Chondrocyte (in vitro differentiated cells): ENCODE measurements at places on chromosomes 3 and 15.

- no peak overlapping the region for H3K4me3 ChIP-seq
- H3K4me1 ChIP-seq = peaks cover 4% of the 10 kb centered on the region
- no peaks in the 10 kb centered on the region for H3K27me3 ChIP-seq
- H3K27ac ChIP-seq = no peak overlapping the region
- no peak for DNase-seq
Measured at GRCh38 chr3:104368760-104369159, 997.9 kb upstream of the ALCAM start.

DNA sequence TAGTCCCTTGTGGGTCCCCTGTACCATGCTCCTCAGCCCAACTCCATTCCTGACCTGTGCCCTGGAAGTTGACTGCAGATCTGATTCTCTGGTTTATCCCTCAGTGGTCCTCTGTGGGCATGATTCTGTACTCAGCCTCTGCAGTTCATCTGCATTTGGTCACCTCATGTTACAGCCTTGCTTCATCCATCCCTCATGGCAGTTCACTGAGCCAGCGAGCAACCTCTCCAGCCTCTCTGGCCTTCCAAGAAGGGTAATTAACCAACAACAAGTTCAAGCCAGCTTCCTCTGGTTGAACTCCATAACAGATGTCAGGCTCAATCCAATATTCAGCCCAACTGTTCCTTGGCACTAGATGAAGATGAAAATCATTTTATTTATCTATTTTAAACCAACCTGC is 509.5 kb downstream of the NTRK3 start:
- peaks cover 3% of the 10 kb centered on the region for H3K27me3 ChIP-seq
- peaks cover 7% of the 10 kb centered on the region for H3K4me1 ChIP-seq
- no peaks in the 10 kb centered on the region for H3K36me3 ChIP-seq

- H3K36me3 ChIP-seq = peaks cover 7% of the 10 kb centered on the region
- H3K27ac ChIP-seq = peak overlapping the region; percentile 83
- peaks cover 14% of the 10 kb centered on the region for H3K4me1 ChIP-seq
- DNase-seq = no peak
- no peak overlapping the region for H3K4me3 ChIP-seq
- H3K27me3 ChIP-seq = no peaks in the 10 kb centered on the region
Measured at GRCh38 chr3:124504332-124505059, 225.8 kb upstream of the UMPS start.

DNA sequence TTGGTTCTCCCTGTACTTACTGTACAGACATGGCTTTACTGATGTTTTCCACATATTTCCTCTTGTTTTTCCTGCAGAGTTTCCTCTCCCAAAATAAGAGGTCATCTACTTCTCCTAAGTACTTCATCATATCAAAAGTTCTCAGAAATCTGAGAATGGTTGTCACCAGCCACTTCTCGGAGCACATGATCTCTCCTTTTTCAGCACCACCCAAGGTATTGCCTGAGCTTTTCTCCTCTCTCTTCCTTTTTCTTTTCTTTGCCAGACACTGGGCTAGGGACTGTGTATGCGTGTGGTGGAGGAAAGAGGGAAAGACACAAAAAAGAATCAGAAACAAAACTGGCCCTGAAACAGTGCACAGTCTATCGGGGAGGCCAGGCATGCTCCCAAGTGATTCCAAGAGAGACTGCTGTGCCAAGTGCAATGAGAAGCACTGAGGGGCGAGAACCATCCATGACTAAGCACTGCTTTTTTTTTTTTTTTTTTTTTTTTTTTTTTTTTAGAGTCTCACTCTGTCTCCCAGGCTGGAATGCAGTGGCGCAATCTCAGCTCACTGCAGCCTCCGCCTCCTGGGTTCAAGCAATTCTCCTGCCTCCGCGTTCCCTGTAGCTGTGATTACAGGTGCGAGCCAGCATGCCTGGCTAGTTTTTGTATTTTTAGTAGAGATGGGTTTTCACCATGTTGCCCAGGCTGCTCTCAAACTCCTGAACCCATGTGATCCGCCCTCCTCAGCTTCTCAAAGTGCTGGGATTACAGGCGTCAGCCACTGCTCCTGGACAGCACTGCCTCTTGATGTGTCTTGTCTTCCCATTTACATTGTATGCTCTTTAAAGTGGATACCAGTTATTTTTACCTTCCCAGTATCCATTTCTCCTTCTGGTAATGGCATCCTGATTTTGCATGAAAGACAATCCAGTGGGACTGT is 194.0 kb upstream of the FEZF2 start:
- H3K4me1 ChIP-seq = peaks cover 22% of the 10 kb centered on the region
- H3K36me3 ChIP-seq = no peaks in the 10 kb centered on the region
- H3K27ac ChIP-seq = peak overlapping the region; percentile 54
- no peak overlapping the region for H3K4me3 ChIP-seq
- no peaks in the 10 kb centered on the region for H3K27me3 ChIP-seq
- DNase-seq = no peak

DNA sequence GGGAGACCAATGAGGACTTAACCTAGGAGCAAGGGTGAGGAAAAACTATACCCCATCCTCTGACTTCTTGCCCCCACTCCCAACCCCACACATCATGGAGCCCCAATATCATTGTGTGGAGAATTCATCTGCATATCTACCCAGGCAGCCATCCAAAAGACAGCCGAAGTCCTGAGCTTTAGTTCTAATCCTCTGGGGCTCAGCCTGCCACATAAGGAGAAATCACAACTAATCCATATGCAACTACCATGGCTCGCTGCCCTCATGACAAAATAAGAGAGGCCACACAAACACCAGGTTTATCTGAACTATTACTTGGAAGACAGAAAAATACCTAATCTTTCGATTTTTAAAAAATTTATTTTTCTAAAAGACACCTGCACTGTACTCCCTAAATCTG is 17.7 kb downstream of the HEXA start:
- H3K27me3 ChIP-seq = no peaks in the 10 kb centered on the region
- H3K4me3 ChIP-seq = no peak overlapping the region
- no peak overlapping the region for H3K27ac ChIP-seq
- peaks cover 11% of the 10 kb centered on the region for H3K36me3 ChIP-seq
- DNase-seq = no peak
- peaks cover 10% of the 10 kb centered on the region for H3K4me1 ChIP-seq

DNA sequence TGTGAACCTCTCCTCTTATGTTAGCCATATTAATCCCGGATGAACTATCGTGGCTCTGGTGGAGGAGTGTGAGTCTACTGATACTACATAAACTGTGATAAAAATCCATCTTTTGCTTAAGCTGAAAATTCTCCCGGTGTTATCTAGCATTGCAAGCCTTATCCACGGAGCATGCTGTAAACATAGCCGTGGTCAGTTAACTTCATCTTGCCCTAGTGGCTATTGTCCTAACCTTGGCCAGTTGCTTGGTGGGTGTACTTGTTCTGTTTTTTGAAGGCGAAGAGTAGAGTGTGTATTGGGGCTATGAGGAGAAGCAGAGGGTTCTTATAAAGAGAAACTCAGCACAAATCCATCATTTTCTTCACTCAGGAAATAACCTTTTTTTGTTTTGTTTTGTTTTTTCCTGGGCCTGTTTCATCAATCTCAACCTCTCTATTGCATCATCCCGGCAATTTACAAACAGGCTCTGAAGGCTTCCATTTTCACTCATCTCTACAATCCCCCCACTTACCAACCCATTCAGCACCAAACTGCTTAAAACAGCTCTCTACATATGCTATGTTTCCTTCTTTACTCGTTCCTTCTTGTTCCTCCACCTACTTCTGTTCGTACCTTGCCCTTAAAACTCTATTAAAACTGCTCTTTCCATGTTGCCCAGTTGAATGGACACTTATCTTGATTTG is 135.5 kb upstream of the PTX3 start:
- no peaks in the 10 kb centered on the region for H3K27me3 ChIP-seq
- no peaks in the 10 kb centered on the region for H3K36me3 ChIP-seq
- DNase-seq = no peak
- no peak overlapping the region for H3K4me3 ChIP-seq

DNA sequence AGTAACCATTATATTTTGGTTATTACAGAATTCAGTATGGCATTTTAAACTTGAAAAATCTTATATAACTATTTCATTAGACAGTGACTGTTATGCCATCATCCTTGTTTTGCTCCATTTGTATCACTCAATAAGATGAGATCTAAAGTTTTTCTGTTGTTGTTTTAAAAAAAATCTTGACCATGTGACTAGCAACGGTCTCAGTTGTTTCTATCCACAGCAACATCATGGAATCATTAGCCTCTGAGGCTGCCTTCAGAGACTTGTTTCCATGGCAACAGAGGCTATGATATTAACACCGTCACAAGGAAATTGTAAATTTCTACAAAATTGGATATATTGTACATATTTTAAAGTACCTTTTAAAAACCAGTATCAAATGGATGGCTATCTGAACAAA is 129.8 kb downstream of the DLG1 start:
- no peak overlapping the region for H3K4me3 ChIP-seq
- no peaks in the 10 kb centered on the region for H3K27me3 ChIP-seq
- peaks cover 8% of the 10 kb centered on the region for H3K36me3 ChIP-seq
- H3K27ac ChIP-seq = peak overlapping the region; percentile 43

GRCh38 chr15:39580485-39581241 is at the start of gene THBS1:
THBS1 (plus strand) TSS chr15:39581079; CDS start chr15:39581858, 779 bp downstream.
- peak; percentile 98 for DNase-seq
- peaks cover 55% of the 10 kb centered on the region for H3K4me1 ChIP-seq
- peaks cover 42% of the 10 kb centered on the region for H3K36me3 ChIP-seq
- peak within 1 kb of the TSS; percentile 99 for H3K27ac ChIP-seq
- H3K27me3 ChIP-seq = no peaks in the 10 kb centered on the region

- H3K4me1 ChIP-seq = peaks cover 45% of the 10 kb centered on the region
- no peak for DNase-seq
- H3K27me3 ChIP-seq = no peaks in the 10 kb centered on the region
- peak overlapping the region; percentile 89 for H3K27ac ChIP-seq
- H3K36me3 ChIP-seq = peaks cover 5% of the 10 kb centered on the region
Measured at GRCh38 chr3:124886168-124887056, 753 bp downstream of the ITGB5 start.

GRCh38 chr15:61119556-61119955 is 109.5 kb downstream of the RORA start:
- DNase-seq = no peak
- no peaks in the 10 kb centered on the region for H3K27me3 ChIP-seq
- H3K36me3 ChIP-seq = no peaks in the 10 kb centered on the region
- no peak overlapping the region for H3K4me3 ChIP-seq

DNA sequence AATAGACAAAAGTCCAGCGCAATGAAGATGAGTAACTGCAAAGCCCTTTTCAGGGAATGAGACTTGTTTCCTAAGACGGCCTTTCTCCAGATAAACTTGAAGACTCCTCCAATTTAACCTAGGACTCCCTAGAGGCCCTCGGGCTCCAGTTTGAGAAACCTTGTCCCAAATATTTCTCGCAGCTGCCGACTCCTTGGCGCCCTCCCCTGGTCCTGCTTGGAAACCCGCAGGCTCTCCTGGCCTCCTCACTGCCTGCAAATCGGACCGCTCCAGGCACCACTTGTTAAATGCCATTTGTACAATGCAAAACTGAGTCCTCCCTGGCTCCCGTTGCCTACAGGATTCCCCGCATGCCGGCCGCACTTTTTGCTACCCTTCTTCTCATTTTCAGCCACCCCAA is 36.8 kb downstream of the MUC4 start:
- no peak overlapping the region for H3K4me3 ChIP-seq
- H3K27ac ChIP-seq = no peak overlapping the region
- no peaks in the 10 kb centered on the region for H3K27me3 ChIP-seq
- no peaks in the 10 kb centered on the region for H3K36me3 ChIP-seq
- DNase-seq = no peak
- H3K4me1 ChIP-seq = no peaks in the 10 kb centered on the region
